ENCODE measurements at places on chromosomes 11 and 22.

DNA sequence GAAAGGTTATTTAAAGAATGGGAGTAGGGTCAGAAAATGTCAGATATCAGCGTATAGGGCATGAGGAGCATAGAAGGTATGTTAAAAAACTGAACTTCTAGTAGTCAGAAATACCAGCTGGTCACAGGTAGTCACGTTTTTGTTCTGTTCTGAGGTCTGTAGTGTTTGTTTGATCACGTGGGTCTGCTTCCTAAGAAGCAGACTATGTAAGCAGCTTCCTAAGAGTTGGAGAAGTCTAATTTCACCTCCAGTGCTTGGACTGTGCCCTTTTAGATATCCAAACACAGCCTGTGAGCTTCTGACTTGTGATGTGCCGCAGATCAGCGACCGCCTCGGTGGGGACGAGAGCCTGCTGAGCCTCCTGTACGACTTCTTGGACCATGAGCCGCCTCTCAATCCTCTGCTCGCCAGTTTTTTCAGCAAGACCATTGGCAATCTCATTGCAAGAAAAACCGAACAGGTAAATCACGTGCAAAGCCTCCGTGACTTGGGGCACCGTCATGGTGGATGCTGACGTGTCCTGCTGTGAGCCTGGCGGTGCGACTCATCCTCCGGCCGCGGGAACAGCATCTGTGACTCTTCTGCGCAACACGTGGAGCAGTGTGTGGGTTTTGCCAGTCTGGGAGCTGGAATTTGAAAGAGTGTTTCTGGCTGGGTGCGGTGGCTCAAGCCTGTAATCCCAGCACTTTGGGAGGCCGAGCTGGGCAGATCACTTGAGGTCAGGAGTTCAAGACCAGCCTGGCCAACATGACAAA lies 63.5 kb downstream of the PPP6R2 start:
- DNase-seq, result no peak

- DNase-seq, result no peak
These were observed 23.8 kb downstream of the ADORA2A start for GRCh38 chr22:24451162-24451561.

- DNase-seq, result peak; percentile 93
These were observed 579 bp upstream of the RASD2 start for GRCh38 chr22:35539910-35540594.

GRCh38 chr11:63873311-63873710 lies 34.4 kb downstream of the MARK2 start:
- DNase-seq, result no peak

DNA sequence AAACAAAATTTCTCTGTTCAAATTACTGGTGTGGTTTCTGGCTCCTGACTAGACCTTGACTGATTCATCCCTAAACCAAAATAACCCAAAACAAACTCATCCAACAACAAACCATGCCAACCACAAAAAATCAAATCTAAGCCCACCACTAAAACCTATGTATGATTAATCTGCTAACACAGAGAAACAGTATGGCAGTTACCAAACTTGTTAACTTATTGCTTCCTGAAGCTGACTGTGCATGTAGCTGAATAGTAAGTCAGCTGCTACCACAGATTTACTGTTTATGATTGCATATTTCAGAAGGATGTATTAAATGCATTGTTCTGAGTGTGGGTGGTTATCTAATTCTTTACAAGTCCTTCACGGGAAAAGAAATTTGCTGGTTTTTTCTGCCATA lies 231.1 kb downstream of the SWAP70 start:
- DNase-seq, result no peak

GRCh38 chr11:28384418-28384817 lies 276.2 kb downstream of the METTL15 start:
- no peak for DNase-seq

DNA sequence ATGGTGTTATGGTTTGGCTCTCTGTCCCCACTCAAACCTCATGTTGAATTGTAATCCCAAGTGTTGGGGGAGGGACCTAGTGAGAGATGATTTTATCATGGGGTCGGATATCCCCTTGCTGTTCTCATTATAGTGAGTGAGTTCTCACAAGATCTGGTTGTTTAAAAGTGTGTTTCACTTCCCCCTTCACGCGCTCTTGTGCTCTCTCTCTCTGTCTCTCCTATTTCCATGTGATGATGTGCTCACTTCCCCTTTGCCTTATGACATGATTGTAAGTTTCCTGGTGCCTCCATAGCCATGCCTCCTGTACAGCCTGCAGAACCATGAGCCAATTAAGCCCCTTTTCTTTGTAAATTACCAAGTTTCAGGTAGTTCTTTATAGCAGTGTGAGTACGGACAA lies 765.1 kb downstream of the KCNA4 start:
- no peak for DNase-seq

- DNase-seq, result no peak
These were observed 3.8 kb downstream of the RSPH14 start for GRCh38 chr22:23137905-23138561.

DNA sequence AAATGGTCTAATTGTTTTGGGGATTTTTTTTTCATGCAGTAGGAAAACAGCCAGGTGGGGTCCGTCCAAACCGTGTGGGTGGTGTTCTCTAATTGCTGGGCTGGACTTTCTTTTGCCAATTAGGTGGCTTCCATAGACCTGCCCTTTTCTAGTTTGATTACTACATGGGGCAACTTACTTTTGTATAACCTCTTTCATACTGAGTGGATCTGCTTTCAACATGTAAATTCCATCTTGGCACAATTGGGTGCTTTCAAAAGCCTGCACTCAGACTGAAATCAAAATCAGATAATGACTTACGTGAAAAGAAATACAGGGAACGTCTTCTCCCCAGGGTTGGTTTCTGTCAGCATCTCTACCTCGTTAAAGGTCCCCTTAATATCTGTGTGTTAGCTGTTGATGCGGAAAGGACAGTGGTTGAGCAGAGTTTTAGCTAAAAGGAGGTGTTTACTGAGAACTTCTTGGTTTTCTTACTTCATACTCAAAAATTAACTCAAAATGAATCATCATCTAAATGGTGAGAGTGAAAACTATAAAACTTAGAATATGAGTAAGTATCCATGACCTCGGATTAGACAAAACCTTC lies 72.1 kb downstream of the BARX2 start:
- no peak for DNase-seq

DNA sequence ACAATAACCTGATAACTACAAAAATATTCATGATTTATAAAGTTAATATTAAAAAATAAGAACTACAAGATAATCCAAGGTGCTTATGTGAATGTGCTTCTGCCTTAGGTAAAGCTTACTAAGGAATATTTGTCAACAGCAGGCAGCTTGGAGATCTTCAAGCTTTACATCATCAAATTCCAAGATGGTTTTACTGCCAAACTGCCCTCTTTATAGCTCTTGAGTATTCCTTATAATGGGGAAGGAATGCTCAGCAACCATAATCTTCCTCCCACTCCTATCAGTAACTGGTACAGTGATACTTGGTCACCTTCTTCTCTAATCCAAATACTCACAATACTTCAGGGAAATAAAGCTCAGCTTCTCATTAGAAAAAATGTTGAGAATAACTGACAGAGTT lies 30.1 kb downstream of the SBF2 start:
- peak; percentile 18 for DNase-seq

- peak; percentile 27 for DNase-seq
These were observed 9.7 kb upstream of the RCN1 start for GRCh38 chr11:32081129-32081641.

DNA sequence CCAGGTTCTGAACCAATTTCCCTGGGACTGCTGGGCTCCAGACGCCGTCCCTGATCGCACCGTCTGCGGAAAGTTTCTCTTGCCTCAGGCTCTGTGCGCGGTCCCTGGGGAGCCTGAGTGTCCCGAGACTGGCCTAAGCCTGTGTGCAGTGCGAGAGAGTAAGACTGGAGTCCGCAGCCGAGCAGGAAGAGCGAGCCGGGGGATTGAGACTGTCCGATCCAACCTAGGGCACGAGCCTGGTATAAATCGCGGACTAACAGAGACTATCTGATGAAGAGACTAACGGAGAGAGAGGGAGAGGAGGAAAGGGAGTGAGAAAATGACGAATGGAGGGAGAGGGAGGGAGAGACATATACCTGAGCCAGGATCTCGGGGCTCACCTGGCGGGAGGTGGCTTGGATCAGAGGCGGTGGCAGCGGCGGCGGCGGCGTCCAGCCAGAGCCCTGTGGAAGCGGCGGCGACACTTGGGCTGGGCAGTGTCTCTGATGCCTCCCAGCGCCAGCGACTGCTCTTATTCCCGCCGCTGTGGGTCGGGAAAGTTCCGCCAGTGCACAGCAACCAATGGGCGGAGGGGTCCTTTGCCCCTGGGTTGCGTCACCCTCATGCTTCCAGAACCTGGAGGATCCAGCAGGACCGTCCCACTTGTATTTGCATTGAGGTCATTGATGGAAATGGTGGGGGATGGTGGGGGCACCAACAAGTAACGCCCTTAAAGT lies at the start of gene CALCA:
Gene CALCA (minus strand): TSS at position 487 of the 716 bp plus-strand sequence. CDS start 1,159 bp downstream, outside the sequence.
- no peak for DNase-seq
